Activated naive CD8-positive, alpha-beta T cell treated with anti-CD3 and anti-CD28 coated beads, Interleukin-2, amount 10 ng/mL, durations not matched to agents 7 days and 5 days (primary cell): ENCODE measurements at places on chromosomes 11 and 22. TPM values are rescaled to one million over a fixed set of nuclear protein-coding genes. Genes with fewer than 3 reads are reported as not detected.

CDC42EP1 gene
- not detected for total RNA-seq

NUP98 gene
- total RNA-seq, result 91.4 TPM

DNA sequence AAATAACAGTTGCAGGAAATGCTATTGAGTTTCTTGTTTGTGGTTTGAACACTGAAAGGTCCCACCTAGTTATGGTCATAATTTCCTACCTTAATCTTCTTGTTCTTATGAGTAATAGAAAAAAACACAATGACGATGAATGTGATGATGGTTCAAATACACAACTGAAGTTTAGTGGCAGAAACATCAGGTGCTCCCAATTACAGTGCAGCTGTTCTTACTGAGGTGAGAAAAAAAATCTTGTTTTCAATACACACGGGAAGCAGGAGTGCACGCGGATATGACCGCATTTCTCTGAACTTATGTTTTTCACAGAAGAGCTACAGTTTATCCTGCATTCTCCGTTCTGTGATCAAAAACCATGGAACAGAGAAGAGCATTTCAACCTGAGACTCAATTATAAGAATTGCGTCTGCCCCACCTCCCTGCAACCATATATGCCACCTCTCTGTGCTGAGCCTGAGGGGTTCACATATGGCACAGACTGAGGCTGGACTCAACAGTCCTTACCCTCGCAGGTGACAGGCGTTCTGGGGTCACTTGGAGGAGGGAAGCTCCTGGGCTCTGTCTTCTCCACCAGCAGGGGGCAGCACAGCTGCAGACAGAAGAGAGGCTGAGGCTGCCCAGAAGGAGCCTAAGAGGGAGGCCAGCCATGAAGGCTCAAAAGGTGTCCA lies 99.7 kb upstream of the IGLL5 start:
- H3K27ac ChIP-seq, result no peak overlapping the region
- H3K4me1 ChIP-seq, result peaks cover 1% of the 10 kb centered on the region
- no peaks in the 10 kb centered on the region for H3K36me3 ChIP-seq
- no peak overlapping the region for H3K4me3 ChIP-seq

GRCh38 chr11:68661014-68661413 lies 23.3 kb upstream of the GAL start:
- H3K4me3 ChIP-seq, result no peak overlapping the region
- no peak overlapping the region for H3K27ac ChIP-seq
- H3K36me3 ChIP-seq, result no peaks in the 10 kb centered on the region

CARD16 gene
- total RNA-seq, result 83.7 TPM

DNA sequence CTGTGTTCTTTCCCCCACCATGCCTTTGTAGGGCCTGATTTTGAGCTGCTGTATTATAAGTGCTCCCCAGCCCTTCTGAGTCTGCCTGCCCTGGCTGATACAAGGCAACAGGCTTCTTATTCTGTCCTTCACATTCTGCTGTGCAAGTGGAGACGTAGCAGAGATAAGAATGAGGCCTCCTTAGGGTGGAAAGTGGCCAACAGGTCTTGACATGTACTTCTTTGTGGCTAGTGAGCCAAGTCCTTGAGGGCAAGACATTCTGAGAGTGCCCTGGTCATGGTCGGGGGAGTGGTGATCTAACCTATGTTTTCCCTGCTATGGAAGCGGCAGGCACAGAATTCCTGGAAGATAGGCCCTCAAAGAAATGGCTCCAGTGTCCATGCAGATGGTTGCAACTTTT lies 235.7 kb upstream of the CADM1 start:
- H3K4me3 ChIP-seq, result no peak overlapping the region
- H3K27me3 ChIP-seq, result no peaks in the 10 kb centered on the region
- H3K27ac ChIP-seq, result no peak overlapping the region
- no peaks in the 10 kb centered on the region for H3K4me1 ChIP-seq
- no peak for DNase-seq

MYH9 gene
- total RNA-seq, result 803 TPM

DNA sequence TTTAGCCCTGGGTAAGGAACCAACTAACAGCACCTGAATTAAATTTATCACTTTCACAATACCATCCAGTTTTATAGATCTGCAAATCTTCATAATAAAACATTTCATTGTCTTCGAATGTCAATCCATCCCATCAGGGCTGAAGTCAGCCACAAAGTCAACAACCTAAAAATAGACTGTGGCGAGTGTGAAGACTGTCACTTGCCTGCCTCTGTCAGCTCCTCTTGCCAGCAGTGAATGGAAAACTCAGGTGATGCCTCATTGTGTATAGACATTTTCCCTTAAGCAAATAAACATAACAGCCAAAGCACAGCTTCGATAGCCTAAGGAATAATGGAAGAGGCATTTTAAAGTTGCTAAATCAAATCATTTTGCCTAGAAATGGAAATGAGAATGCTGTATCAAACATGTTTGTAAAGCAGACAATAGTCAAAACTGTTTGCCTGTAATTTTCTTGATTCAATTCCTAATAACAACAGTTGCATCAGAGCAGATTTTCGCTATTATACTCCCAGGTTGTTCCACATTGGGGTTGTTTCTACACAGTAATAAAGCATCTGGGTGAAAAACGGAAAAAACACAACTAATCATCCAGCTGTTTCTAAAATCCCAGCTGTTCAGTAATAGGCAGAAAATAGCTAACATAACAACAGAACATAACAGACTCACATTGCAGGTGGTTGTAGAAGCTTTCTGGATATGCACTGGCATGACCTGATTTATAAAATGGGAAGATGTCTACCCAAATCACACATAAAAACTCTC lies 15.7 kb downstream of the KCNA4 start:
- H3K27me3 ChIP-seq, result no peaks in the 10 kb centered on the region
- H3K36me3 ChIP-seq, result no peaks in the 10 kb centered on the region
- H3K27ac ChIP-seq, result no peak overlapping the region
- DNase-seq, result no peak
- H3K4me1 ChIP-seq, result no peaks in the 10 kb centered on the region

DNA sequence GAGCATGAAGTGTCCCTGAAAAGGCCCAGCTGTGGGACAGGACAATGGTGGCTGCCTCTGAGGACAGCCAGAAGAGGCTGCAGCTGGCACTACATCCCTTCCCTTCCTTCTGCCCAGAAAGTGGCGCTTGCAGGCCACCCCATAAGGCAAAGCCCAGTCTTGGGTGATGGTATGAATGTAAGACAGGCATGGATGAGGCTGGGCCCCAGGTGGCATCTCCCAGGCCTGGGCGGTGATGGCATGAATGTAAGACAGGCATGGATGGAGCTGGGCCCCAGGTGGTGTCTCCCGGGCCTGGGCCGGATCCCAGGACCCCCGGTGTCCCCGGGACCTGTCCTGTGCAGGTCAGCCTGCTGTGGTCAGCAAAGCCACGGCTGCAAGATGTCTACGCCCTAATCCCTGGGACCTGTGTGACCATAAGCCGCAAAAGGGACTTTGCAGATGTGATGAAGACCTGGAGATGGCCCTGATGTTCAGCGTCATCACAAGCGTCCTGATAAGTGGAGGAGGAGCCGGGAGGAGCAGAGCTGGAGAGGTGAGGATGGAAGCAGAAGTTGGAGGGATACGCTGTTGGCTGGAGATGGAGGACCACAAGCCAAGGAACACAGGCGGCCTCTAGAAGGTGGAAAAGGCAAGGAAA lies 181.1 kb downstream of the CTTN start:
- H3K4me1 ChIP-seq, result no peaks in the 10 kb centered on the region
- H3K27me3 ChIP-seq, result no peaks in the 10 kb centered on the region
- no peak overlapping the region for H3K4me3 ChIP-seq
- no peak for DNase-seq
- no peak overlapping the region for H3K27ac ChIP-seq

DNA sequence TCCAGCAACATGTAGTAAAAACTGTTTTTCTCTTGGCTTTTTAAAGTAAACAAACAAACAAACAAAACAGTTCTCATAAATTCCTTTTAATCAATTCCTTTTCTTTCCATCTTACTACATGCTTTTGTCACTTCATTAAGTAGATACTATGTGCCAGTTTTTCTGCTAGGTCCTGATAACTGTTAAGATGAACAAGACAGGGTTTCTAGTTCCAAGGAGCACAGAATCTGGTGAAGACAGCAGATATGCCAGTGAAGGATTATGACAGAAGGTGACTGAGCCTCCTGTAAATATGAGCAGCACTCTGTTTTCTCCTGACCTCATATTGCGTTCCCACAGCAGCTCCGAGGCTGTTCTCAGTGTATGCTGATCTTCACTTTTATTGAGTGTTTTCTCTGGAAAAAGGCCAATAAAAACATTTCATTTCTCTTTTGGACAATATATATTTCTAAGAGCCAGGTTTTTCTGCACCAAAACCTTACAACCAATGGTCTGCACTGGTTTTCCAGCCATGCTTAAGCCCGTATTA lies 45.8 kb downstream of the HEPHL1 start:
- peaks cover 10% of the 10 kb centered on the region for H3K27me3 ChIP-seq
- no peak overlapping the region for H3K4me3 ChIP-seq
- no peaks in the 10 kb centered on the region for H3K36me3 ChIP-seq

DNA sequence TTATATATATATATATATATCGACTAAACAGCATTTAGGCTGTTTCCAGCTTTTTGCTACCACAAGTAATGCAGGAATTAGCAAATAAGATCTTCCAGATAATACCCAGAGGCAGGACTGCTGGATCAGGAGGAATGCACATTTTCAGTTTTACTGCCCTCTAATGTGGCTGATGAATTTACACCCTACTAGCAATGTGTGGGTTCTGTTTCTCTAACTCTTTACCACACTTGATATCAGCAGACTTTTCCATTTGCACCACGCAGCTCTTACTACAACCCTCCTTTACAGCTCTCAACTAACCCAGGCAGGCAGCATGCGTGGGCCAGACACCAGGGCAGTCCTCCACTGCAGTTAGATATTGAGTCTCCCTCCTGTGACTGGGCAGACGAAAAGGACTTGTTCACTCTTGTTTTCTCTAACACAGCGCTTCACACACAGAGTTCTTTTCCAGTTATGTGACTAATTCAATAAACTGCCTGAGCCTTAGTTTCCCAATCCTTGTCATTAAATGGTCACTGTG lies 67.7 kb downstream of the IGLL5 start:
- no peaks in the 10 kb centered on the region for H3K36me3 ChIP-seq
- no peaks in the 10 kb centered on the region for H3K4me1 ChIP-seq
- no peak overlapping the region for H3K27ac ChIP-seq
- H3K4me3 ChIP-seq, result no peak overlapping the region
- H3K27me3 ChIP-seq, result peaks cover 33% of the 10 kb centered on the region

DNA sequence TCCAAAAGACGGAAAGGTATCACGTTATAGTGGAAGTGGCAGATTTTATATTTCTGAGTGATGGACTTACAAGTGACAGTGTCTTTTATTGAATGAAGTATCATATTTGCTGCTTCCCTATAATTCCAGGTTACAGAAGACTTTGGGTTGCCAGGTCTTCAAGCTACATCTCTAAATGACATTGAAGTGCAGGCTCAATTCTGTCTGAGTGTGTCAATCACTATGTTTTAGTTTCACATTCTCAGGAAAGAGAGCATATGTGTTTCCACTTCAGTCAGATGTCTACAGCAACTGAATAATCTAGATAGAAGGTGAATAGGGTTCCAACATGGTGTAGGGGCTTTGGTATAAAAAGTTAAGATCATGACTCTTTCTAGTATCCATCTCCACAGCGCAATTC lies 492.7 kb upstream of the API5 start:
- H3K27me3 ChIP-seq, result no peaks in the 10 kb centered on the region
- no peaks in the 10 kb centered on the region for H3K4me1 ChIP-seq
- no peak overlapping the region for H3K4me3 ChIP-seq
- no peaks in the 10 kb centered on the region for H3K36me3 ChIP-seq

DNA sequence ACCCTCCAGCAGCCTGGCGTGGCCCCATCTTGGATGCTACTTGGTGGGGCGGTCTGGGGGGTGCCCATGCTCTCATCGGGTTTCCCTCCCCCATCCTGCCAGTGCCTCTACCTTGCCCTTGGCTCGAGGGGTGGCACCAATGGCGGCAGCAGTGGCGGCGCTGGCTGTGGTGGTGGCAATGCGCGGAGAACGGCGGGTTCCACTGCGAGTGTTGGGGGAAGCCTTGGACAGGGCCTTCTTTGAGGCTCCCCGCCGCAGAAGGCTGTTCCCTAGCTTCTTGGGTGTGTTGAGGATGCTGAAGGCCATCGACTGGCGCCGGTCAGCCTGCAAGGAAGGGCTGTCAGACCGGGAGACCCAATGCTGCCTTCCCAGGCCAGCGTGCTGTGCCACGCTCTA lies 5.1 kb downstream of the IL18BP start:
- DNase-seq, result no peak
- no peak overlapping the region for H3K4me3 ChIP-seq
- peaks cover 29% of the 10 kb centered on the region for H3K36me3 ChIP-seq
- H3K27ac ChIP-seq, result no peak overlapping the region
- peaks cover 17% of the 10 kb centered on the region for H3K4me1 ChIP-seq
- no peaks in the 10 kb centered on the region for H3K27me3 ChIP-seq

DNA sequence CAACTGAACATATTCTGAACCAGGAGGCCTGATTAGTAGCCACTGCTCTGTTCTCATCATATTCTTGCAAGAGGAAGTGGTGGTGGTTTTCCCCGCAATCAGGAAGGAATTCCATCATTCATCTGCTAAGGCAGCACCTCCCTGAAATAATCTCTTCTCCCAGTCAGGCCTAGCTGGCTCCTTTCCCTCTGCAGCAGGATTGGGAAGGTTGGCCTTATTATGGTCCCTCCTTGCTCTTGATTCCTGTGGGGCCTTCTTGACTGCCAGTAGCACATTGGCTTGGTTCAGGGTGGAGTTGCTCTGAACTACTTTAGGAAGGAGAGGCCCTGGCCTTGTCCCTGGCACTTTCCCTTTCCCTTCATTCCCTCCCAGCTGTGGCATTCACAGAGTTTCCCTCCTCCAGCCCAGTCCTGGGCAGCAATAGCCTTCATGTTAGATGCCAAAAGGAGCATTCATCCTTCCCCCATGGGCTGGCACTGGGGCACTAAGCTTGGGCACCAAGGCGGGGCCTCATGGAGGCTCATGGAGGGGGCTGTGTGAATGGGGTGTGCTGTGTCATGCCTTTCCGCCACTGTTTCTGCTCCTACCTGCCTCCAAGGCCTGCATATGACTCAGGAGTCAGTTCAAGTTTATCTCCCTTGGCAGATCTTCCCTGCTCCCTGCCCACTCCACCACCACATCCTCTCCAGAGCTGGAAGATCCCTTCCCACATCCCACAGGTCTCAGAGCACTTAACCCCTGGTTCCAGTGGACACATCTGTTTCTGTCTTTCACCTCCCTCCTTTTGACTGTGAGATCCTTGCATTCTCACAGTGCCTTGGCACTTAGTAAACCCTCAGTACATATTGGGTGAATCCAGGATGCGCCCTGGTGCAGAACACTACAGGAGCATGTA lies 27.6 kb upstream of the CD44 start:
- peaks cover 2% of the 10 kb centered on the region for H3K27me3 ChIP-seq
- H3K27ac ChIP-seq, result peak overlapping the region; percentile 70
- peak overlapping the region; percentile 62 for H3K4me3 ChIP-seq
- H3K4me1 ChIP-seq, result peaks cover 51% of the 10 kb centered on the region
- DNase-seq, result no peak

GRCh38 chr22:26124991-26125725 lies 44.1 kb upstream of the SEZ6L start:
- peaks cover 2% of the 10 kb centered on the region for H3K4me1 ChIP-seq
- no peak for DNase-seq
- H3K27ac ChIP-seq, result no peak overlapping the region

- peak overlapping the region; percentile 20 for H3K27ac ChIP-seq
- peak; percentile 15 for DNase-seq
- no peaks in the 10 kb centered on the region for H3K36me3 ChIP-seq
- no peak overlapping the region for H3K4me3 ChIP-seq
- peaks cover 3% of the 10 kb centered on the region for H3K27me3 ChIP-seq
Measured at GRCh38 chr11:77206264-77207018, 78.4 kb downstream of the MYO7A start.

- peaks cover 8% of the 10 kb centered on the region for H3K27me3 ChIP-seq
- H3K4me3 ChIP-seq, result no peak overlapping the region
- no peak overlapping the region for H3K27ac ChIP-seq
- peaks cover 5% of the 10 kb centered on the region for H3K36me3 ChIP-seq
- peaks cover 2% of the 10 kb centered on the region for H3K4me1 ChIP-seq
Measured at GRCh38 chr11:68136866-68137265, 15.7 kb upstream of the CHKA start.

RBMXL2 gene
- not detected for total RNA-seq

GRCh38 chr11:108394744-108395284 lies 72.5 kb downstream of the C11orf65 start:
- no peak overlapping the region for H3K4me3 ChIP-seq
- peaks cover 3% of the 10 kb centered on the region for H3K27me3 ChIP-seq

BSCL2 gene
- total RNA-seq, result 29.9 TPM
